ENCODE measurements at places on chromosomes 12 and 14. TPM values are rescaled to one million over a fixed set of nuclear protein-coding genes. Genes with fewer than 3 reads are reported as not detected.

DAD1 gene
- 396 TPM for total RNA-seq

LIN7A gene
- total RNA-seq, result 23.9 TPM

LHX5 gene
- total RNA-seq, result not detected

FZD10 gene
- not detected for total RNA-seq

PRPH gene
- not detected for total RNA-seq

C12orf50 gene
- not detected for total RNA-seq

GRIP1 gene
- total RNA-seq, result under 0.01 TPM

KLRC2 gene
- total RNA-seq, result not detected

DNA sequence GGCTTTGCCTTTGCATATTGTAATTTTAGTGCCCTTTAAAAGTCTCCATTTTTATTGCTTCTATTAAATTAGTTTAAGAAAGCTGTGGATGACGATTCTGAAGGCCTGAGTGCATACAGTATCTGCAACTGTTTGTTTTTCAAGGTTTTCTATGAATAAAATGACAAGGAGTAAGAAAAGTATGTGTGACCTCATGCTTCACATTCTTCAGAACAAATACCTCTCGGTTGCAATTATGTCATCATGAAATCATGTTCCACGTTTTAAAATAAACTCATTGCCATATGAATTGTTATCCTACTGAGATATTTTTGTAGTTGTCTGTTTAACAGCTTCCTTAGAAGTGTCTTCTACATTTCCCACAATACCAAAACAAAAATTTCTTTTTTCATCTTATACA lies 374.6 kb downstream of the MDGA2 start:
- no peak for DNase-seq

GRCh38 chr14:100295376-100296105 lies 10.7 kb downstream of the SLC25A29 start:
- DNase-seq, result no peak

DNA sequence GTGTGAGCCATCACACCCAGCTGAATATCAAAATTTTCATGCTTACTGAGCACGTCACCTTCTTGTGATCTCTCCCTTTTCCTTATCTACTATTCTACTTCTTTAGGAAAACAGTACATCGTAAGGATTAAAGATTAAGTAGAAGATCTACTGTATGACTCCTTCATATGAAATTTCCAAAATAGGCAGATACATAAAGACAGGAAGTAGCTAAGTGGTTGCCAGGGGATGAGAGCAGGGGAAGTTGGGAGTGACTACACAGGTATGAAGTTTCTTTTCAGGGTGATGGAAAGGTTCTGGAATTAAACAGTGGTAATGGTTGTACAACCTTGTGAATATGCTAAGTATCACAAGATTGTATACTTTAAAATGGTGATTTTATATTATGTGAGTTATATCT lies 36.5 kb upstream of the CERS5 start:
- no peak for DNase-seq

DNA sequence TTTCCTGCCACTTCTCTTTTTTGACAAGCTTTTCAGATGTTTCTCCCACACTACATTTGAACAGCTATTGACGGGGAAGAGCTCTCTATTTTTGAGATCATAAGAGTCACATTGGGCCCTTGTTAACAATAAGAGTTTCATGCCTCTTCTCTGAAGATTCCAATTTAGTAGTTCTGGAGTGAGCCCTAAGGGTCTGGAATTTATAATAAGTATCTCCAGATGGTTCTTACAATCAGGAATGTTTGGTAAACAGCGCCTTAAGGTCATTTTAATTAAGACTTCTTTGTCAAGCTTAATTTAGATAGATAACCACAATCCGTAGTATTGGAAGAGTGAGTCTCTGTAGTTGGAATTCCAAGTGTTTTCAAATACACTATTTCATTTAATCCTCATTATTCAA lies 60.6 kb upstream of the HECTD1 start:
- no peak for DNase-seq

- no peak for DNase-seq
Observed at GRCh38 chr12:12599750-12600643, 11.7 kb upstream of the CREBL2 start.

DNA sequence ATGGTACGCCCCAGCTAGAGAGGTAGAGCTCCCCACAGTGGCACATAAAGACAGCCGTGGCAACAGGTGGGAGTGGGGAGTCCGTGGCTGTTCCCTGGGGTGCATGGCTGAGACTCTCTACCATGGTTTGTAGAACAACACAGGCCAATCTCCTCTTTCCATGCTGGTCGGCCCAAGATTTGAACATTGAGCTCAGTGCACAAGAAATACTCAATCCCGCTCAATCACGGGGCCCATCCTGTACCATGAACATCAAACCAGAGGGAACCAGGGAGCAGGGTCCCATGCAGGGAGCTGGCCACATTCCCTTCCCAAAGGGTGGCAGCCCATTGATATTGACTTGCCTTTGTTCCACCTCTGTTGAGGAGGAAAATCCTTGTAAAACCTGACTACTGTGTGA lies 353.1 kb downstream of the DPF3 start:
- DNase-seq, result no peak
